ENCODE measurements at places on chromosomes 12 and 14.

DNA sequence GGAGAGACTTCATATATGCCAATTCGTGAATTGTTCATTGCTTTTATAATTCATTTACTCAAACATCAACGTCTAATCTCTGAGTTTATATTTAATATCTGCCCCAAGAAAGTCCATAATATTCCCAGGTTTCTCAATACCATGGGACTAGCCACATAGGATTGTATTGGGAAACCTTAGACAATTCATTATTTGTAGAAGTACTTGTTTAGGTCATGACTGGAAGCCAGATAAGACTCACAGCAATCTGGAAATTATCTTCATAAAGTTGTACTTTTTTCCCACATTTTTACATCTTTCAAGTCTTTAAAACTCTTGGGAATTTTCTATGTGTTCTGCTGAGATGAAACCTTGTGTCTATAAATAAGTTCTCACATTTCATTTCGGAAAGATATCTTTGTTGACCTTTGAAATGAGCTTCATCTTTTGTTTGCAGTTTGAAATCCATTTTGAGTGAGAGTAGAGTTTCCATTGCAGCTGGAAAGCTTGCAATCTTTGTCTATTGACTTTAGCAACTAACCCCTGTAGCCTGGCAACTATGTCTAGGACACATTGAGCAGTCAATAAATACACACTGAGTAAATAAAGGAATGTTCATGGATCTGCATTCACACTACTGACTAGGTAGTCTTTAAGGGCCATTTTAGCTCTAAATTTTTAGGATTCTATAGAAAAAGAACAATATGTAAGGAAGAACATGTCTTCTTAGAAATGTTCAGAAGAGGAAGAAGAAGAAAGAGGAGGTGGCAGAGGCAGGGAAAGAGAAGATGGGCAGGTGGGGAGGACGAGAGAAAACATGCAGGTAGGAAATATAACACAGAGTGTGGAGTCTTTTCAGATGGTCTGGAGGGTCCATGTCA is 154.4 kb downstream of the LRIG3 start:
- no peak for DNase-seq

DNA sequence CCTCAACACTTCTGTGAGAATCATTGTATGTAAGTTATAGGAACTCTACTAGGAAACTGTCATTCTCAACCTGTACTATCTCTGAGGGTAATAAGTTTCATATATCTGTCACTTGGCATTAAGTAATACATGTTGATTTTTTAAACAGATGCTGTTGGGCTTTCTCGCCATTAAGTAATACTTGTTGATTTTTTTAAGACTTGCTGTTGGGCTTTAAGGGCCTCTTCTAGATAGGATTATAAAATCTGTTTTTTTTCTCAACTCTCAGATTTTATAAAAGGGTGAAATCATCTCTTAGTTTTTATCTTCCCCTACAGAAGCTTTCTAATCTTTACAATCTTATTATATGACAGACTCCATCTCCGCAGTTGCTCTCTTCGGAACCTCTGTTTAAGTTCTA is 5.6 kb downstream of the WASHC4 start:
- DNase-seq = no peak

GRCh38 chr14:69535230-69535848 is 39.3 kb downstream of the CCDC177 start:
- no peak for DNase-seq

DNA sequence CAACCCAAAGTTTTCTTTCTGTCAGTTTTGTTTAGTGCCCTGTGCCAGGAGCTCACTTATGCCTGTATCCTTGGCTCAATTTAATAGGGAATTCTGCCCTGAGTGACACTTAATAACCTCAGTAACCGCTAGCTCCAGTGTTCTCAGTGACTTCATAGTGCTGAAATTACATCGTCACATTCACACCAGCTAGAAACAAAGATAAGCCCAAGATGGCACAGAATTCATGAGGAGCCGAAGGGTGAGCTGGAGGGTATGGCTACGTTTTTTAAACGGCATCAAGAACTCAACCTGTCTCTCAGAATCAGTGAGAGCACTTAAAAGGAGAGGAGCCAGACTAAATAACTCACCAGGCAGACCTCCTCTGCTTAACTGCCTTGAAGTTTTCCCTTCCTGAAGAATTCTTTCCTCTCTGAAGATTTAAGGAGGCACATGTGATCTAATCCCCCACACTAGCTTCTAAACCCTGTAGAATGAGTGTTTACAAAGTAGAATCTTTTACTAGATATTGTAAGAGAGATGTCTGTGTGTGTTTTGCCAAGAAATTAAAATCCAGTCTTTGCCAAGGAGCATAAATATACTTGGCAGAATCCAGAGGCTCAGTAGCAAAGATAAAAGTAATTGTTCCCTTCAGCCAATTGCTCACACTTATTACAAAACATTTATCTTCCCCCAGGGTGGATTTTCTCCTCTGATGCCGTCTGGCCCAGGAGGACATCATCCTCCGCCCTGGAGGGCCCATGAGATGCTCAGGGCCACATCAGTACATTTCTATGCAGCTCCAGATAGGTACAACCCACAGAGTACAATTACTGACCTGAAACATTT is 37.3 kb downstream of the PTGER2 start:
- no peak for DNase-seq

DNA sequence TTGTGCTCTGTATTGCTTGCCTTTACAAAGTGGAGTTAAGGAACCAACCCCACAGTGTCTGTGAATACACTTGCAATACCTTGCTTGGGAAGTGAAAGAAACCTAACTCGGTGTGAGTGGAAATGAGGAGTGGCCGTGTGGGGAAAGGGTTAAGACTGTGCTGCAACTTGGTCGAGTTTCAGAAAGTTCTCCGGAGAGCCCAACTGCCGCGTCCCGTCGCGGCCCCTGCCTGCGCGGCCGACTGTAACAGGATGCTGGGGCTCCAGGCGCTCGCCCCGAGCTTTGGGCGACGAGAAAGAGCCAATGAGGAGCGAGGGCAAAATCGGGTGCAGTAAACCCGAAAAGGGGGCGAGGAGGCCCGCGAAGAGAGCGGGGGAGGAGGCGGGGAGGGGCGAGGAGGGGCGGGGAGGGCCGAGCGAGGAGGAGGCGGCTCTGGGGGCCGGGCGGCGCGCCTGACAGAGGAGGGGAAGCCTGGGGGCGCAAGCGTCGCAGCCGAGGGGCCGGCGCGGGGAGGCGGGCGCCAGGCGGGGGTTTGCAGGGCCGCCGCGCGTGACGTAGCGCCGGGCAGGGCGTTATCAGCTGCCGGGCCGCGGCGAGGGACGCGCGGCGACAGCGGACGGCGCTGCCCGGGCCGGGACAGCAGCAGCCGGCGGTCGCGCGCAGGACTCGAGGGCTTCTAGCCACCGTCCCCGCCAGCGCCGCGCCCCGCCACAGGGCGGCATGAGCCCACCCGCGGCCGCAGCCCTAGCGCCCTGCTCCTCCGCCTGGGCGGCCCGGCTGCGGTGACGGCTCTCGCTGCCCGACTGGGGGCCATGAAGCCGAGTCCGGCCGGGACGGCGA is at the start of gene DACT1:
Gene DACT1, plus strand, starts transcription at position 572 of the 840 bp plus-strand sequence. Its CDS starts 241 bp downstream, at position 813.
- DNase-seq = peak; percentile 35

DNA sequence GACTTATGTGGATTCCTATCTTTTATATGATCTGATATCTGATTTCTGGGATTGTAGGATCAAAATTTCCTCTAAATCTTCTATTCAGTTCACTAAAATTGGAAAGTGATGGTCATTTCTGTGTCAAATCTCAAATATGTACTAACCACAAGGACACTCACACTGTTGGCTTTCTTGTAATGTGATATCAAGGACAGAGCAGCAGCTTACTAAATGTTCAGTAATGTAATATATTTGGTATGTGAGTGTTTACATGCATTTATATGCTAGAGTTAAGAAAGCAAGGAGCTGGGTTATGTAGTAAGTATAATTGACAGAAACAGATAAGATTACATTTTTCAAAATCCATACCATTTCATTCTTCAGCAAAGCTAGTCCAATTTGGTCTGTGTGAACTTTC is 16.5 kb downstream of the PUS7L start:
- DNase-seq = no peak

DNA sequence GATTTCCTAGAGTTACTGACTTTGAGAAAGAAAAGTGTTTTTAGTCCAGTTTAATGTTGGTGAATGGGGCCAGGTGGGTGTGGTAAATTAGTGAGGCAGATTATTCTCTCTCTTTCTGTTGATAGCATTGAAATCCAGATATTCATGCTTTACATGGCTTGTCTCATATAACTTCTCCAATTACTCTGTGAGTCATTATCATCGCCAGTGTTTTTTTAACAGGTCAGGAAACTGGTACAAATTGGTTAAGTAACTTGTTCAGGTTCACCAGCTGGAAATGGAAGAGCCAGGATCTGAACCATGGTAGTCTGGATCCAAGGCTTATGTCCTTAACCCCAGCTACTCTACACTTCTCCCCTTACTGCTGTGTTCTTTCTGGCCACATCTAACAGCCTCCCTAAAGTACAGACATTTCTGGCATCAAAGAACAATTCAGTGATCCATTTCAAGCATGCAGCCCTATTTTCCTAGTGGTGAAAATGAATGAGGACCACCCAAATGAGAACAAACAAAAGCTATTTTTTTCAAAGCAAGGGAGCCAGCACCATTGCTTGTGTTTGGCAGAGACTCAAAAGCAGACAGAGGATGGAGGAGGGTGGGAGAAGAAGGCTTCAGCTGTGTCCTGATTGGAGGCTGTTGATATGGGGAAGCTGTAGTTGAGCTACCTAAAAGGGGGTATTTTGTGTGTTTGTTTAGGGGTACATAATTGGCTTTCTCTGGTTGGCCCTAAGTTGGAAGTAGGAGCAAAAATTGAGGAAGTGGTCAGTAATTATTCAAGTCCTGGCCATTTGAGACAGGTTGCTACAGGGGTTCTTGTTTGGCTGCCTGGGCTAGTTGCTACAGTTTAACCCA is 1.7 kb downstream of the IRAK3 start:
- DNase-seq = no peak

GRCh38 chr12:58918469-58918844 is 1.8 kb downstream of the LRIG3 start:
- DNase-seq = no peak

DNA sequence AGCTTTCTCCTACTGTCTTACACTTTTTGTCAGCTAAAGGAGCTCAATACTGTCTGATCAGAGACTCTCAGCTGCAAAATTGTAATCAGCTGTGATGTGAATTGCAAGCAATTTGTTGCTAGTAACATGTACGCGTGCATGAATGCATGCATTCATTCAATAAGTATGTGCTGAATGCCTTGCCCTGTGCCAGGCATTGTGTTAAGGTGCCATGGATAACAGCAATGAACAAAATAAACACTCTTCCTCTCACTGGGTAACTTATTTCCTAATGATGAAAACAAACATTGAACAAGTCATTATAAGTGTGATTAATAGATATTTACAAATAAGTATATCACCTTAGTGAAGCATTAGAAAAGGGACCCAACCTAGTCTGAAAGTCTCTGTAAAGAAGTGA is 163.2 kb upstream of the ARID2 start:
- DNase-seq = no peak

DNA sequence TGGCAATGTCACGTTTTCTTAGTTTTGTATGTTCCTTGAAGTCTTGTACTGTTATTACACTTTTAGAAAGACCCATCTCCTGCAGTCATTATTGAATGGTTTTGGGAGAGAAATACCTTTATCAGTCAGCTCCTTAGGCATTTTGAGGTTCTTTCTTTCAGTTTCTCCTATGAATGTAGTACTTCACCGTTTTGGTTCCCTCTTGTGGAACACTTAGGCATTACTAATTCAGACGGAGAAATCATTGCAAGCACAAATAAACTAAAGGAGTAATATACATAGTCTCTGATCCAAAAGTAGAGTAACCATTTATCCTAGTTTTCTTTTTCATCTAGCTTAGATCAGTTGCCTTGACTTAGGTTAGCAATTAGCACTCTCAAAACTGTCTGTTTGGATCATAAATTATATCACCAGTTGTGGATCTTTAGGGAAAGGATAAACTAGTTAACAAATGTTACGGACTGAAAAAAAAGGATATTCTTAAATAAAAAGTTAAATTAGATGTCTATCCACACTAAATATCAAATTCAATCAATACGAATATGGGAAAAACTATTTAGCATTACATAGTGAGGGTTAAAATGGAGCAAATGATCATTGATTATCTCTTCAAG is 1538.3 kb upstream of the SEL1L start:
- DNase-seq = no peak

GRCh38 chr12:1794440-1795090 is 25.8 kb upstream of the LRTM2 start:
- DNase-seq = no peak

- DNase-seq = no peak
These were observed 1.8 kb downstream of the JAG2 start for GRCh38 chr14:105166571-105167302.

- DNase-seq = no peak
These were observed 24.1 kb upstream of the NRDE2 start for GRCh38 chr14:90355540-90356518.

GRCh38 chr14:31960039-31960438 is 117.1 kb upstream of the ARHGAP5 start:
- DNase-seq = no peak

DNA sequence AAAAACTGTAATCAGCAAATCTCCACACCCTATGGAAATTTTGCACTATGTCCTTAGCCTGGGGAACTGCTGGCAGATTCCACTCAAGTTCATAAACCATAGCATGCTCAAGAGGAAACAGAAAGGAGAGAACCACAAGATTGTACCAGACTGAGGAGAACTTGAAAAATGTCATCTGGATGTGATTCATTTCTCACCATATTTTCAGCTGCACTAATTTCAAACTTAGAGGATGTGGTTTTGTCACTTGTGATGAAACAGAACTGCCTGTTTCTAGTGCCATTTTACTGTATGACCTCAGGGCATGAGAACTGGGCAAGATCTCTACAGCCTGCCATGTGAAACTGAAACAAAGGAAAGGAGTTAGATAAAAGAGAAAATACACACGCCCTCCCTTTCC is 1493.1 kb upstream of the FLRT2 start:
- no peak for DNase-seq

DNA sequence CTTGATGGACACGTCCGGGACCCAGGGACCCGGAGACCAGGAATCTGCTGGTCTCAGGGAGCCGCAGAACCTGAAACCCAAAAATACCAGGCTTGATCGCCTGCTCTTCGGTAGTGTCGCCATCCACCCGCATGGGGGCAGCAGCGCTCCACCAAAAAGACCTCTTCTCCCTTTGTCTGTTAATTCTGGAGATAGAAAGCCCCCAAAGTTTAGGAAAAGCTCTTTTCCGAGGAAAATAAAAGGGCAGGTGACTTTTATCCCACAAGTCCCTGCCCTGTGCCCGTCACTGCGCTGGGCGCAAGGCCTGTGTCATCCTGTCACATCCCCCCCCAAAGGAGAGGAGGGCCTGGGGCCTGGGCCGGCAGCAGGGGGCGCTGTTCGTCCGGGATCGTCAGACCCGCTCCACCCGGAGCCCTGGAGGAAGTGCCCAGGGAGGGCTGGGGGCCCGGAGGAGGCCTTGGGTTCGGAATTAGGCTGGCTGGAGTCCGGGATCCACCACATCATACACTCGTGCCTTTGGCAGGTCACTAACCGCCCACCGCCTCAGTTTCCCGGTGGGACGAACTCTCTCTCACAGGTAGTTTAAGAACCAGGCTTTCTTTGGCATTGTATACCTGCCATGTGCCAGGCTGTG is 31.9 kb downstream of the DAD1 start:
- DNase-seq = peak; percentile 81

GRCh38 chr14:54301359-54301758 is 95.4 kb upstream of the CDKN3 start:
- DNase-seq = no peak
